ENCODE measurements at places on chromosomes 1 and 21.

DNA sequence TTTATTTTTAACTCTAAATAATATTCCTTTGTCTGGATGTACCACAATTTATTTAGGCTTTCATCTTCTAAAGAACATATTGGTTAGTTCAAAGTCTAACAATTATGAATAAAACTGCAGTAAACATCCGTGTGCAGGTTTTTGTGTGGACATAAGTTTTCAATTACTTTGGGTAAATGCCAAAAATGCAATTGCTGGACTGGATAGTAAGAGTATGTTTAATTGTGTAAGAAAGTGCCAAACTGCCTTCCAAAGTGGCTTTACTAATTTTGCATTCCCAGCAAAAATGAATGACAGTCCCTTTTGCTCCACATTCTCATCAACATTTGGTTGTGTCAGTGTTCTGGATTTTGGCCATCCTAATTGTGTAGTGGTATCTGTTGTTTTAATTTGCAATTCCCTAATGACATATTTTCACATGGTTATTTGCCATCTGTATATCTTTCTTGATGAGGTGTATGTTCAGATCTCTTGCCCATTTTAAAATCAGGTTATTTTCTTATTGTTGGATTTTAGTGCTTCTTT lies 113.8 kb downstream of the DPYD start:
- peak; percentile 53 for DNase-seq

DNA sequence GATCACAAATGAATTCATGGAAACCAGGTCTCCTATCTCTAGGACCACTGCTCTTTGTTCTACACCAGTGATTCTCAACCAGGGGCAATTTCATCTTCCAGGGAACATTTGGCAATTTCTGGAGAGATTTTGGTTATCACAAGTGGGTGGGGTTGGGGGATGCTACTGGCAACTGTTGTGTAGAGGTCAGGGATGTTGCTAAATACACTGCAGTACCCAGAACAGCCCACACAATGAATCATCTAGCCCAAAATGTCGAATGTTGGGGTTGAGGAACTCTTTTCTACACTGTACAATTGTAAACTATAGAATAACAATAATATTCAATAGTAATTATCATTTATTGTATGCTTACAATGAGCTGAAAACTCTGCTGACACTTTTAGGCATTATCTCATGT lies 55.7 kb upstream of the UBE2U start:
- no peak for DNase-seq

DNA sequence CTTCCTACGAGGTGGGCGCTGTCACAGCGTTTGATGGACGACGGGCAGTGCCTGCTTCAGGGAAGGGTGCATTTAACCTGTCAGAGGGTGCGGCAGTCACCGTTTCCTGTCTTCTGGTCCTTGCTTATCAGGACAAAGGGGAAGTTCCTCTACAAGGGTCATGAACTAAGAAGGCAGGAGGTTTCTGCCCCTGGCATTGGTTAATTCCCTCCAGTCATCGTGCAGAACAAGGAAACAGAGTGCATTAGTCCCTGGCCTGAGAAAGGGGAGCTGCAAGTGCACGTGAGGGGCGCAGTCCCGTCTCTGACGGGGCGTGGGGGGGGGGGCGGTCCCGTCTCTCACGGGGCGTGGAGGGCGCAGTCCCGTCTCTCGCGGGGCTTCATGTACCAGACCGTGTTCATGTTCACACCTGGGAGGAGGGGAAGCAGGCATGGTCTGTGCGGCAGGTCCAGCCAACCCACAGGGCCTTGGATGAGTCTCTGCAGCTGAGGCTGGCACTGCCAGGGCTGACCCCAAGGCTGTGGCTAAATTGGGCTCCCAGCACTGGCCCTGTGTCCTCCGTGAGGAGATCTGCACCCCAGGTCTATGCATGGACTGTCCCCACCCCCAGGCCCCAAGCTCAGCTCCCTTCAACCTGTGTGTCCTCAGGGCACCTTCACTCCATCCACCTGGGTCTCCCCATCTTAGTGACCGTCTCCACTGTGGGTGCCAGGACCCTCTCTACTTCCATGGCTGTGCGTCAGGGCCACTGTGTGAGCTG lies 89.2 kb upstream of the COL6A1 start:
- peak; percentile 56 for DNase-seq

DNA sequence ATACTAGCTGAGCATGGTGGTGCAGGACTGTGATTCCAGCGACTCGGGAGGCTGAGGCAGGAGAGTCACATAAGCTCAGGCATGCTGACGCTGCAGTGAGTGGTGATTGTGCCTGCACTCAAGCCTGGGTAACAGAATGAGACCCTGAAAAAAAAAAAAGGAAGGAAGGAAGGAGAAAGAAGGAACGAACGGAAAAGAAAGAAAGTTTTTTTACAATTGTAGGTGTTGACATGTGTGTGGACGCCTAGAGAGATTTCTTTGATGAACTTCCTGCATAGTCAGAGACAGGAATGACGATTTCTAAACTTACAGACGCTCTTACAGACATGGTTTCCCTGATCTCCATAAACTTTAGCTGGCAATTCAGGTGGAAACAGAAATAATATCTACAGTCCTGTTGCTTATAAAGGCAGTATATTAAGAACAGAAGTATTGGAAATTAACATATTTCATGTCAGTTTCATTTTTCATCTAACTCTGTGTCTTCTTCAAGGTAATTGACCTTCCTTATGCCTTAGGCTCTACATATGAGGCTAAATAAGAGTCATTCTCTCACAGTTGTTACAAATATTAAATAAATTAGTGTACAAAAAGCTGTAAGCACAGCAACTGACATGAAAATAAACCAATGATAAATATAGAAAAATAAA lies 4.1 kb downstream of the SAMSN1 start:
- no peak for DNase-seq
